ENCODE measurements at places on chromosomes 3 and 15.

DNA sequence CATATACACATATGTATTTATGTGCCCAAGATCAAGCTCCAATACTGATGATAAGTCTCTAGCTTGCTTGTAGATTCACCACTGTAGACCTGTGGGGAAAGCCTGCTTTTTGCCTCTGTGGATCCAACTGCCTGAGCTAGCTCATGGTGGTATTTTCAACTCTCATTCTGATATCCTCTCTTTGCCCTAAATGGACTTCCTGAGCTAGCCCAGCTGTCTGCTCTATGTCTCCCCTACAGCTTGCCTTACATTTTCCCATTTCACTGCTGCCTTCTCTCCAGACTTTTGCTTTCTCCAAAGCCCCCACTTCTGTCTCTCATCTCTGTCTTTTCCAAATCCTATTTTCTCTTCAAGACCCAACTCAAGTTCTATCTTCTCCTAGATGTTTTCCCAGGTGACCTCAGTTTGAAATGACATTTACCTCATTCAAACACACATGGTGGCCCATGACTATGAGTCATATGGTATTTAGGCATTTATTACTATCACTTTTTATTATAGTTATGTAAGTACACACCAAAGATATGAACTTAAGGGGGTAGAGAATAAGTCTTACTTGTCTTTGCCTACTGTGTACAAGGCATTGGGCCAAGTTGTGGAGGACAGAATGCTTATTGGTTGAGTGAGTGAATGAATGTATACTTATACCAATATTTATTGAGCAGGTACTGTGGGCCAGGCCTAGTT, 191.7 kb downstream of the NR1D2 start:
- no peak for DNase-seq

DNA sequence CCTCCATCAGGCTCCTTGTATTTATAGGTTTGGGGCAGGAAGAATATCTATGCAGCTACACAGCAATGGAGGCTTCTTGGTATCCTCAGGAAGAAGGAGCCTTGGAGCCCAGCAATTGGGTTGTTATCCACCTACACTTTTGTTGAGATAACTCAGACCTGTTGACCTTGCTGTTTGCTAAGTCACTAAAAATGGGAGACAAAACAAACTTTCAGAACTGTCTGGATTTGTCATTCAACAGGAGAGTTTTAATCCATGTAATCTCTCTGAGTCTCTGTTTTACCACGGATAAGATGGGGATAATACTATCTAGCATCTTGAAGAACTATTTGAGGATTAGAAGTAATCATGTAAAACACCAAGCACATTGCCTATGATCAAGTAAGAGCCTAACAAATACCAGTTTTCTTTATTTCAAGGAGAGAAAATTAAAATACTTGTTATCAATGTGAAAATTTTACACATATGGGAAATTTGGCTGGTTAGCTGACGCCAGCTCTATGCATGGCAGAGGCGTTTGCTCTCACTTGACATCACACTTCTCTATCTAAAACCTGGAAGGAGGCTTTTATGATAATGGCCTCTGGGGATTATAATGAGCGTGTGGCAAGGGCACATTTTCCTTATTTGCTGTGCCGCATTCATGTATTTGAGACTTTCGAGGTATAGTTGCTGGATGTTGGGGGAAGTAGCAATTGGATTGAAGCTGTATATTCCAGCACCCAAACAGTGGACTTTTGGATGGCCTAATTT, 215.6 kb downstream of the PDCD6IP start:
- DNase-seq: no peak

DNA sequence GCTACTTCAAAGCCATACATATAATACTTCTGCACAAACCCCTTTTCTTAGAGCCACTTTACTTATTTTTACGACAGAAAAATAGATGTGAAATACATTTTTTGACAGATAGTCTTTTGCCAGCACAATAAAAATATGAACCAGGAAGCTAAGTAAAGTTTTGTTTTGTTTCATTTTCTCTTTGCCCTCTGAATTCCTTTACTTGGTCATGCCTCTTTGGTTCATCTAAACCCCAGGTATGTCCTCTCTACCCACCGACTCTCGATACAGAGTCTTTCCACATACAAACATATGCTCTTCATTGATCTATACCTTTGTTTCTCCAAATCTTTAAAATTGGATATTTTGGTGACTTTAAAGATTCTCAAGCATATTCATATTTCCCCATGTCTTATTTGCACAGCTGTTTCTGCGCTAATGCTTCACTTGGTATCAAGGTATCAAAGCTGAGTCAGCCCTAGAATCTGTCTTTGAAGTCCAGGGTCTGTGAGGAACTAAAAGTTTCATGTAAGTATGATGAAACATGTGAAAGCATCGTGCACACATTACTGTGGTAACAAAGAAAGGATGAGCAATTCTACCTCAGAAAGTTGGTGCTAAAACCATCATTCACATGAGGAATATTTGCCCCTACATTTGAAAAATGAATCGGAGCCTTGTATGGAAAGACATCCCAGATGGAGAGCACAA, 845.4 kb downstream of the NAALADL2 start:
- no peak for DNase-seq

- DNase-seq: no peak
These were observed 148.4 kb upstream of the GBE1 start for GRCh38 chr3:81909796-81910195.

DNA sequence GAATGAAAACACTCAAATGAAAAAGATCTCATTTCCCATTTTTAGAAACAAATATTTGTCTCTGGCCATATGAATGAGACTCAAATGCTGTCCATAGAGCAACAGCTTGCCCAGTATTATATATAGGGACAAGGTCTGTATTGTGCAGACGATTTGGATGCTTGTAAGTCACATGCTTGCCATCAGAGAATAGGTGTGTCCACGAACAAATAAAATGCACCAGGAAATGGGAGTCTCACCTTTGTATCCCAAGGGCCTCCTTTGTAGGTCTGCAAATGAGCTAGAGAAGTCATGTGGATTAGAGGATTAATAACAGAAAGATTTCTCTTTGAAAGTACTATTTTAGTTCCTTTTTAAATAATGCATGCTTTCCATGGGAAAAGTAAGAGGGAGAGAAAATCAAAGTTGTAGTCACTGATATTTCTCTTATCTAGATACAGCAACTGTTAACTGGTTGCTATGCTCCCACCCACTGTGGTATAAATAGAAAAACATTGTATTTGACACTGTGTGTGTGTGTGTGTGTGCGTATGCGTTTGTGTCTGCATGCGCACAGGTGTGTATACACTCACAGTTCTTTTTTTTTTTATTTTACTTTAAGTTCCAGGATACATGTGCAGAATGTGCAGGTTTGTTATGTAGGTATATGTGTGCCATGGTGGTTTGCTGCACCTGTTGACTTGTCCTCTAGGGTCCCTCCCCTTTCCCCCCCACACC, 383.4 kb upstream of the ARRDC4 start:
- no peak for DNase-seq

GRCh38 chr15:55518641-55519040, 10.6 kb upstream of the DNAAF4 start:
- DNase-seq: no peak

- DNase-seq: no peak
These were observed 22.7 kb downstream of the CORO2B start for GRCh38 chr15:68601206-68602197.

DNA sequence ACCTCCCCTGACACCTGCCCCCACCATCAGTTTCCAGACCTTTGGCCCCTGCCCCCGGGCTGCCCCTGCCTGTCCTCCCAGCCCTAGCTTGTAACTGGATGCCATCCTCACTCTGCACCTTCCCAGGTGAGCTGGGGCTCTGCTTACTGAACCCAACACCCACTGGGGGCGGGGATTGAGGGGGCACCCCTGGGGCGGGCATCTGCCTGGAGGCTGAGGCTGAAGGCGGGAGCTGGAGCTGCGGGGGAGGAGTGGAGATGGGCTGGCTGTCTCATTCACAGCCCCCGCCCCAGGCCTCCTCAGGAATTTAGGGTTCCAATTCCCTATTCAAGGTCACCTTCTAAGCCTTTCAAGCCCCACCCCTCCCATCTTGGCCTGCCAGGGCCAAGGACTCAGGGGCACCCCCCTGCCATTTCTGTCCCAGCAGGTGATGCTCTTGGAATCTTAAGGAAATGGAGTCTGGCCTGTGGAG, 17.7 kb downstream of the PIF1 start:
- no peak for DNase-seq

GRCh38 chr15:60691508-60692047, 212.6 kb upstream of the ICE2 start:
- DNase-seq: no peak

GRCh38 chr3:2823031-2823430, 287.1 kb downstream of the IL5RA start:
- no peak for DNase-seq

GRCh38 chr3:64306745-64307144, 81.5 kb upstream of the PRICKLE2 start:
- no peak for DNase-seq

- DNase-seq: no peak
These were observed 104.9 kb upstream of the NEDD4 start for GRCh38 chr15:56098195-56098863.

DNA sequence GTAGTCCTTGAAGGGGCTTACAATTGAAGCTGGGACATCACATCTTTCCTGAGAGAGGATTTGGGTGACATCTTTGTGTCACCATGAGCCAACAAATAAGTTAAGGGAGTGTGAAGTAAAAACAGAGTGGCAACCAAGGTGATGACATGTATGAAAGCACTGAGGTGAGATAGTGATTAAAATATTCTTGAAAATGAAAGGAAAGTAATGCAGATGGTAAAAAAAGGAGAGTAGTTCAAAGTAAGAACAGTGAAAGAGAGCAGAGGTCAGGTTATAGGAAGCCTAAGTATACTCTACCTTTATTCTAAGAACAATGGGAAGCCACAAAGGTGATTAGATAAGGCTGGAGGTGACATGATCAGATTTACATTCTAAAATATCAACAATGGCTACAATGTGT, 486.1 kb downstream of the DIPK2A start:
- no peak for DNase-seq

- no peak for DNase-seq
These were observed 43.8 kb downstream of the ZNF710 start for GRCh38 chr15:90044916-90045371.

GRCh38 chr15:52018244-52018643, 775 bp upstream of the MAPK6 start:
- no peak for DNase-seq

GRCh38 chr3:10529809-10530208, 24.4 kb upstream of the ATP2B2 start:
- no peak for DNase-seq

DNA sequence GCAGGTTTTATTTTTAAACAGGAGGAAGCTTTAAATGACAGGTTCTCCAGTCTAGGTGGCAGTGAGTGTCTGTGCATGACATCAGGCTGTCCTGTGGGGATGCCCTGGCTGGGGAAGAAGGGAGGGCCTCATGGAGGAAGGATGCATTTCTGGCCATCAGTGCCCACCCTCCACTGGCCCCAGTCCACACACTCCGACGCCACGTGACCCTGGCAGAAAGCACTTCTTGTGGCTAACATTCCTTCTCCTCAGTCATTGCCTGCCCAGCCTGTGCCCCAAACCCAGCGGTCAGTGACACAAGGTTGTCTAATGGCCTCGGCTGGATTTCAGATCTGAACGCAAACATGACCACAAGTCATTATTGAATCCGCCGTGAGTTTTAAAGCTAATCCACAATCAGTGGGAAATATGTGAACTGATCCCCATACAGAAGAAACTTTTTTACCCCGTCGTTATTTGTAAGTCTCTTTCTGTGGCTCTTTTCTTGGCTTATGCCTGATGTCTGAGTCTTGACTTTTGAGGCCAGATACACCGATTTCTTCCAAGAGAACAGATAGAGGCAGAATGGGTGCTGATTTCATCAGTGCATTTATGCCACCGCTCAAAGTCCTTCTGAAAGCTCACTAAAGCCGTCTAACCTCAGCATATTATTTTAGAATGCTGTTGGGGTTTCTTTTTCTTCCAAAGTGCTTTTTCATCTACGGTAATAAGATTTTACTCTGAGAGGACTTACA, 17.3 kb upstream of the LRRK1 start:
- DNase-seq: no peak

DNA sequence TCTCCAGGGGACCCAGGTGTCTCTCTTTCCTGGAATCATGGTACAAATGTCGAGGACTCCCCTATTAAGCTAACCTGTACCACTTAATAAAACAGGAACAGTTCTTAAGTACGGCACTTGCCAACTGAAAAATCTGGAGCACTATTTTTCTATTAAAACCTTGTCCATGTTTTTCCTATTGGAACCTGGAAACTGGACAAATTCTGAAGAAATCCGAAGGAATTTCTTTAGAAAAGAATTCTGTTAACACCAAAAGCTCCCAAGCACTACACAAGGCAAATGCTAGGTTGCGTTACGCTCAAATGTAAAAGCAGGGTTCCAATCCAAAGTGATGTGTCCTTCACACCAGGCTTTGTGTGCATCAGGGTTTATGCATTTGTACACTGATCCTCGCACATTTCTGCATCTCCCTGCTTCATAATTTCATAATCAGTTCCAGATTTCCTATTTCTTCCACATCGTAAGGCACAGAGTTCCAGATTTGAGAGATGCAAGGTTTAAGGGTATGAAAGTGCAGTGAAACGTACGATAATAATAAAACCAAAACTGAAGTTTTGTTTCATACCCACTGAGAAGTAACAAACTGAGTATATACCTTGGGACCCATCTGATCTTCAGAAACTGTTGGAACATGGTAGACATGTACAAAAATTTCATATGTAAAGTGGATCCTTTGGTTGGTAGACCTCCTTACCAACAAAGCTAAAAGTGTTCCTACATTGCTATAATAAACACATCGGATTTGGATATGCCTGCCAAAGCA, 132.1 kb upstream of the WNT5A start:
- no peak for DNase-seq

DNA sequence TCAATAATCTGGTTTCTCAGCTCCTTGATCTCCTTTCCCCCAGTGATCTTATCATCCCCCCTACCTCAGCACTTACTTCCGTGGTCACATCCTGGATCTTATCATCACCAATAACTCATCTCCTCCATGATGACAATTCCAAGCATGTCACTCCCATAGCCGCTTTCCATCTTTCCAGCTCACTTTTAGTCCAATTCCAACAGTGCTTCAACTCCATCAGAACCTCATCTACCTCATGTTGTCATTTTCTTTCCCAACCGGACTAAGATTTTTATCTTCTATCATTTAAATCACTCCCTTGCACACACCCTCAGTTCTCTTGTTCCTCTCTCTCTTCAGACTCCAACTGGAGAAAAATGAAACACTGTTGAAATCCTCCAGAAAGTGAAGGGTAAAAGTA, 75.9 kb upstream of the UBE2E2 start:
- DNase-seq: no peak

- DNase-seq: no peak
These were observed 66.3 kb upstream of the LRTM1 start for GRCh38 chr3:54994111-54994513.

DNA sequence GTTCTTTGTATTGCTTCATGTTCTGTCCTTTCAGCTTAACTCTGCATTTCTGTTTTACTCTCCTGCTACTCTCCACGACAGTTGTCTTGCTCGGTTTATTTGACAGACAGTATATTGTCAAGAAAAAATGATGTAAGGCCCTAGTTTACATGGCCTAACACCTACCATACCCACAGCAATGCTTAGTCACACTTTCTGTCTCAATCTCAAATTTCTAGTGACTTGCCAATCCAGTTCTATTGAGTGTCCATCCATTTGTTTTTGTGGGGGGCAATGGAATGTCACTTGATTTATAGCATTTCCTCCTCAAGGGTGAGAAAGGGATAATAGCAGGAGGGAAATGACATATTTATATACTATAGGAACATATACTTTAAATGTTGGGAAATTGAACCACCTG, 676.2 kb downstream of the NAALADL2 start:
- no peak for DNase-seq

GRCh38 chr15:66253418-66254088, at the start of gene MEGF11:
MEGF11 (minus strand) TSS chr15:66253750; CDS start chr15:66128403, 125,347 bp downstream.
- no peak for DNase-seq

GRCh38 chr3:70919091-70919490, 606.7 kb upstream of the MDFIC2 start:
- DNase-seq: no peak
